ENCODE measurements at places on chromosomes 16 and 17.

DNA sequence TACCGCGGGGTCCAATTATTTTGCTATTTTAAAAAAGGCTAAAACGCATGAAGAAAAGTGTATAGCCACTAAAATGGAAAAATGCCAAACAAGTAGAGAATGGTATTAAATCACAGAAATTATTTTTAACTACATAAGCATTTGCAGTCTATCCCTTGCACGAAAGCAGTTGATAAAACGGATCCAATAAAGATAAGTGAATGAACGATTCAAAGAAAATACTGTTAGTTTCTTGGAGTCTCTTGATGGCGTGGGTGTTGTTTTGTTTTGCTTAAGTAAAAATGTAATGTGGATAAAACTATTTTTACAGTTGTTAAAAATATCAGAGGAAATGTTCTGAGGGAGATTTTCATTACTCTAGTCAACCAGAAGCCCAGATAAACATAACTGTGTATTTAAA is 9.3 kb downstream of the HS3ST3A1 start:
- no peak for DNase-seq

DNA sequence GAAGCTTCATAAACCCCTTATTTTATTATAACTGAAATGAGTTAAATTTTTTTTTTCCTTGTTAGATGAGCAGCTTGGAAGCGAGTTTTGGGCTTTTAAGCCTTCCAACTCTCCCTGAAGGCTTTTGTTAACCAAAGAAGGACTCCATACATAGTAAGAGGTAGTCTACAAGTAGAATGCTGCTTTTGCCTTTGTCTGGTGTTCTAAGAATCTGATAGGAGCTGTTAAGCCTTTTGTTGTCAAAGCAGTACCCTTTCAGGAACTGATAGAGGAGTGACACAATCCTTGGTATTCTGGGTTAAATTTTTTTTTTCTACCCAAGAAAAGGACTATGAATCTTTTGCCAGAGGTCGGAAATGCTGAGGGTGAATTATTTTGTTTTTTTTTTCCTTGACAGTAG is 26.1 kb downstream of the MAP2K4 start:
- DNase-seq: no peak

- peak; percentile 77 for DNase-seq
Measured at GRCh38 chr17:40561871-40562611, 3.2 kb downstream of the CCR7 start.

DNA sequence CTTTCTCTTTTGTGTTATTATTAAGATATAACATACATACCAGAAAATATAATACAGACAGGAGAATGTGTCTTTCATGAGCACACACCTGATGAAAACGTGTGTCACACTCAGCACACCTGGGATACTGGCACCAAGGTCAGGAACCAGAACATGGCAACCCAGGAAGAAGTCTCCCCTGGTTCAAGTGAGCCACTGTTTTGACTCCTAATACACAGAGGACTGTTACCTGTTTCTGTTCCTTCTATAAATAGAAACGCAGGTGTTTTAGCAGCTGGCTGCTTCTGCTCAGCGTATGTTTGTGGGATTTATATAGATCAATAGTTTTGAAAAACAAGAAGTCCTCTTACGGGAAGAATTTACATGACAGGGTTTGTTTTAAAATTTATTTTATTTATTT is 3.5 kb downstream of the SEC14L1 start:
- no peak for DNase-seq

- DNase-seq: no peak
Measured at GRCh38 chr16:3756113-3756512, 38.8 kb upstream of the TRAP1 start.

- DNase-seq: peak; percentile 29
Measured at GRCh38 chr16:29784157-29784556, 6.1 kb downstream of the ZG16 start.

- DNase-seq: no peak
Measured at GRCh38 chr16:84836967-84837366, 17.2 kb downstream of the CRISPLD2 start.

GRCh38 chr16:23279721-23280153 is 22.4 kb upstream of the SCNN1B start:
- no peak for DNase-seq

DNA sequence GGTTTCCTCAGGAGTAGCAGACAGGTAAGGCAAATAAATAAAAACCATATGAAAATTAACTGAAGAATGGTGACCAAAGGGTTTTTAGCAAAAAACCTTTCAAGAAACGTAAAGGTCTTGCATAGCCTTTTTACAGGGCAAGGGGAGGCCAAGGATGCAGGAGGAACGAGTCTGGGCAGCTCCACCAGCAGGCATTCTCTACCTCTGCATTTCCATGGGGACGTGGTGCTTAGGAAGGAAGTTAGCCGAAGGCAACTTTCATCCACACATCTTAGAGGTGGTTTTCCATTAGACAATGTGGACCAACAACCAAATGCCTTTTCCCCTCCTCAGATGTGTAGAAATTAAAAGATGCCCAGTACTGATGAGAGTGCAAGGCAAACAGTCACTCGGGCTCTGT is 20.7 kb downstream of the TOM1L2 start:
- no peak for DNase-seq

DNA sequence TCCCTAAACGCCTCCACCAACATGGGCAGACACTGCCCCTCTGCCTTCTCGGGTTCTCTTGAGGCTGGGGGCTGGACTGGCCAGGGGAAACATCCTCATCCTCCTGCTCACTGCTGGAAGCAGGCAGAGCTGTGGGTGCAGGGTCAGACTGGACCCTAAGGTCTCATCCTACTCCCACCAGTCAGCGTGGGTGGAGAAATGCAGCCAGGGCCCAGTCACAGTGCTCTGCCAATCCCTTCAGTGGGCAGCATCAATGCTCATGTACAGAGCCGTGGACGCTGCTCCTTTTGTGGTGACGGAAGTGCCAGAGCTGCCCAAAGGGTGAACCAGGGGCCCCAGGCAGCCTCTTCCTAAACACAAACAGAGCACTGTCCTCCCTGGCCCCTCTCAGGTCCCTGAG is 13.4 kb upstream of the TBX2 start:
- no peak for DNase-seq

GRCh38 chr17:60127068-60128064 is 22.4 kb upstream of the CA4 start:
- DNase-seq: no peak

DNA sequence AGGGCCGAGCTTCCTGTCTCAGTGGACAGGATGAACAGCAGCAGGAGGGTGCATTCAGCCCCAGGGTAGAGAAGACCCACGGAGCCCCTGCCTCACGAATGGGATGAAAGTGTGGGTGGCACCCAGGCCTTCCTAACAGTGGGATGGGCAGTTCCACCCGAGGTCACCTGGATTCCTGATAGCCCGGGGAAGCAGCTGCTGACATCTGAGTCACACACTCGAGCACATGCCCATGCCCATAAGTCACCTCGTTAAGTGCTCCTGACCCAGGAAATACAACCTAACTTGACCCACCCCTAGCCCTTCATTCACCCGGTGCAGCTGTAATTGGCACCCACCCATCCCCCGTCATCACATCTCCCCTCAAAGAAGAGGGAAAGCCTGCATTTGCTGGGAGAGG is 85.3 kb upstream of the FOXF1 start:
- DNase-seq: no peak

Measured in activated CD4-positive, alpha-beta T cell treated with anti-CD3 and anti-CD28 coated beads, Interleukin-2, amount 50 U/mL, for 48 hours (primary cell).